ENCODE measurements at places on chromosomes 5 and 9. TPM values are rescaled to one million over a fixed set of nuclear protein-coding genes. Genes with fewer than 3 reads are reported as not detected.

DNA sequence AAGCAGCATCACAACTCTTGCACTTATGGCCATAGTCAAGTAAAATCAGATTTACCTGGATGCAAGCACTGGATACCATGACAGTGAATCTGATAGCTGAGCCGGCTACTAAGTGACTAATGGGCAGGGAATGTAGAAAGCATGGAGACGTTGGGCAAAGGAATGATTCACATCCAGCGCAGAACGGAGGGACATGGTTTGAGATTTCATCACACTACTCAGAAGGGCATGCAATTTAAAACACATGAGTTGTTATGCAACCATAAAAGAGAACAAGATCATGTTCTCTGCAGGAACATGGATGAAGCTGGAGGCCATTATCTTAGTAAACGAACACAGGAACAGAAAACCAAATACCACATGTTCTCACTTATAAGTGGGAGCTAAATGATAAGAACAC lies 169.1 kb upstream of the PIK3R1 start:
- no peak overlapping the region for H3K4me3 ChIP-seq
- no peaks in the 10 kb centered on the region for H3K4me1 ChIP-seq
- no peaks in the 10 kb centered on the region for H3K36me3 ChIP-seq
- H3K27ac ChIP-seq = no peak overlapping the region

DNA sequence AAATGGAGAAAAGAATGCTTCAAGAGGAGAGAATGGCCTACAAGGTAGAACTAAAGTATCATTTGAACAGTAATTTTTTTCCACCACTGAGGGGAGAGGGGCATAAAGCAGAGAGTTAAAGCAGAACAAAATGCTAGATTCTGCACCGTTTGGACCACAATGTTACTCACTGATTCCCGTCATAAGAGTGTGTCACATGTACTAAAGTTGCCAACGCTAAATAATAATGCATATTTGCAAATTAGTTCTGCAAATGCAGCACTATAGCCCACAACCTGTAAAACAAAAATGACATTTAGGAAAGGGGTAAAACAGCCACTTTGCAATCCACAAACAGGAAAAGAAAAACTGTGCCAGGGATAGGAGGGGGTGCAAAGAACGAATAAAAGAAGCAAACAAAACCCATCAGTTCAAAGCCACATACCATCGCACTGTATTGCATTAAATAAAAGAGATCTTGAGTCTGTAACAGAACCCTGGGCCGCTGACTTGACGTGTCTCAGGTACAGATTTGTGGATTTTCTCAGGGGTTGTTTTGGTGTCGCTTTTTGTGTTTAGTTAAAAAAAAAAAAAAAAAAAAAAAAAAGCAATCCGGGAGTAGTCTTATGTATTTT lies 7.7 kb upstream of the NFIB start:
- H3K36me3 ChIP-seq = no peaks in the 10 kb centered on the region
- DNase-seq = no peak
- H3K4me1 ChIP-seq = no peaks in the 10 kb centered on the region
- no peaks in the 10 kb centered on the region for H3K27me3 ChIP-seq

GRCh38 chr9:91443321-91443993 lies 19.8 kb upstream of the NFIL3 start:
- no peaks in the 10 kb centered on the region for H3K4me1 ChIP-seq
- no peak for DNase-seq
- no peaks in the 10 kb centered on the region for H3K27me3 ChIP-seq
- H3K27ac ChIP-seq = no peak overlapping the region
- no peak overlapping the region for H3K4me3 ChIP-seq

DNA sequence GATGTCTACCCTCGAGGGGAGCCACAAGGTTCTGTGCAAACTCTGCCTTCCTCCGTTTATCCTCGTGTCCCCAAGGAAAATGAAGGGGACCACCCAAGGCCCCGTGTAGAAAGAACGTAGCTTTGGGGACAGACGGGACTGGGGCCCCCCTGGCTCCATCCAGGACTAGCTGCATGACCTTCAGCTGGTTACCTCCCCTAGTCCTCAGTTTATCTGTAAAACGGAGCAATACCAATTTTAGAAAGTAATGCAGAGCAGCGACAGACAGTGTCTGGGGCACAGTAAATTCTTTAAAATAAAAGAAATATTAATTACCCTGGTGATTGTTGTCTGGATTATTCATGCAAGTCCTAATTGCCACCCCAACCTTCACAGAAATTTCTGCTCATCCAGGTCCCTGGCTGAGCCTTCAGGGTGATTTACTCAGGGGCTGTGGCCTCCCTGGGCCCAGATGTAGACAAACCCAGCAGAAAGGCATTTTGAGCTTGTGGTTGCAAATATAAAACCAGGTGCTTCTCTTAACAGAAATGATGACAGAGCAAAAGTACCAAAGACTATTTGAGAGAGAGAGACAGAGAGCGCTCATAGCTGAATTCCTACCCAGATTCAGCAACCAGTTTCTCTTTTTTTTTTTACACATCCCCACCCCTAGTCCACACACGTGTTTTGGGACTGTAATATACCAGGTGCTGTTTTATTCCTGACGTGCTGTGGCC lies 155.1 kb upstream of the SMIM23 start:
- no peaks in the 10 kb centered on the region for H3K4me1 ChIP-seq
- no peaks in the 10 kb centered on the region for H3K27me3 ChIP-seq
- H3K4me3 ChIP-seq = no peak overlapping the region
- H3K27ac ChIP-seq = no peak overlapping the region
- H3K36me3 ChIP-seq = no peaks in the 10 kb centered on the region

GRCh38 chr9:136117916-136118319 lies 757 bp downstream of the TMEM250 start:
- no peak overlapping the region for H3K27ac ChIP-seq
- DNase-seq = no peak
- no peaks in the 10 kb centered on the region for H3K27me3 ChIP-seq
- no peaks in the 10 kb centered on the region for H3K36me3 ChIP-seq

GRCh38 chr5:57719216-57719615 lies 236.6 kb upstream of the ACTBL2 start:
- no peaks in the 10 kb centered on the region for H3K4me1 ChIP-seq
- H3K4me3 ChIP-seq = no peak overlapping the region
- no peaks in the 10 kb centered on the region for H3K27me3 ChIP-seq
- H3K36me3 ChIP-seq = no peaks in the 10 kb centered on the region
- H3K27ac ChIP-seq = no peak overlapping the region
- DNase-seq = no peak

- H3K27me3 ChIP-seq = no peaks in the 10 kb centered on the region
- DNase-seq = no peak
- no peaks in the 10 kb centered on the region for H3K4me1 ChIP-seq
- no peak overlapping the region for H3K4me3 ChIP-seq
- H3K27ac ChIP-seq = peak overlapping the region; percentile 6
- no peaks in the 10 kb centered on the region for H3K36me3 ChIP-seq
Observed at GRCh38 chr9:35675204-35675603, 1.5 kb downstream of the CA9 start.

GRCh38 chr5:15823398-15823797 lies 323.4 kb downstream of the FBXL7 start:
- no peak for DNase-seq
- H3K4me1 ChIP-seq = peaks cover 10% of the 10 kb centered on the region
- no peak overlapping the region for H3K4me3 ChIP-seq
- H3K27ac ChIP-seq = no peak overlapping the region
- H3K27me3 ChIP-seq = no peaks in the 10 kb centered on the region

DNA sequence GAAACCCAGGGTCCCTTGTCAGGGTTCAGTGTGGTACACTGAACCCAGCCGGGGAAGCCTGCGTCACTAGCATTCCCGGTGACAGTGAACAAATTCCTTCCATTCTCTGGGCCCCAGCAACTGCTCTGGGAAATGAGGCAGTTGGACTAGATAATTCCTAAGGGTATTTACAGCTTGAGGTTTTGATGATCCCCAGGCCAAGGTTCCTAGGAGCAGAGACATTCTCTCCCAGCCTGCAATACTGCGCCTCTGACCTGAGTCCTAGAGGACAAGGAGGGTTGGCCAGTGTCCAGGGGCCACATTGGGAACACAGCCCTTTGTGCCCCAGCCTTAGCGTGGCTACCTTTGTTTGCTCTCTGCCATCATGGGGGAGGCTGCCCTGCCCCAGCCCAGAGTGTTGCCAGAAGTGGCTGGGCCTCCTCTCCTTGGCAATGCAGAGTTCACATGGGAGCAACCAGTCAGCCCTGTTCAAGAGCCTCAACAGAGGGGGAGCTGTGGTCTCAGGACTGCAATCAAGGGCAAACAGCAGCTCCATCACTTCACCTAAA lies 178.2 kb downstream of the SEC61B start:
- H3K4me1 ChIP-seq = no peaks in the 10 kb centered on the region
- DNase-seq = no peak
- H3K4me3 ChIP-seq = no peak overlapping the region
- H3K36me3 ChIP-seq = no peaks in the 10 kb centered on the region
- no peaks in the 10 kb centered on the region for H3K27me3 ChIP-seq

Gene SERF1B
- 29.6 TPM for total RNA-seq

Gene SLCO4C1
- total RNA-seq = 0.39 TPM

Gene C9orf152
- total RNA-seq = not detected

Gene GABRA6
- not detected for total RNA-seq
